ENCODE measurements at places on chromosomes 5 and 9. TPM values are rescaled to one million over a fixed set of nuclear protein-coding genes. Genes with fewer than 3 reads are reported as not detected.

DNA sequence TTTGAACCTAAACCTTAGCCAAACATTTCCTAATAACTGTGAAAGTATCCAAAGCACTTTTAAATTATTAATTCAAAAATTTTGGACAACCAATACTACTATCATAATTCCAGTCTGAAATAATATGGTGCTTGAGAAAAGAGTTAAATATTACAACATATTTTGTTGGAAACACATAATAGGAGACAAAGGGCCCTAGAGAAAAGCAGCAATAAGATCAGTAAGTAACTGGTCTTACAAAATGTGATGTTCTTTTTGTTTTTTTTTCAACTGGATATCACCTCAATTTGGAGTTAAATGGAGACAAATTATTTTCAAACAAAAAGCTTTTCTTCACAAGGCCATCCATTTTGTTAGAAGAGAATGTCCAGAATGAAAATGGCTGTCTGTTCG is 21.1 kb downstream of the SRFBP1 start:
- DNase-seq: no peak

DNA sequence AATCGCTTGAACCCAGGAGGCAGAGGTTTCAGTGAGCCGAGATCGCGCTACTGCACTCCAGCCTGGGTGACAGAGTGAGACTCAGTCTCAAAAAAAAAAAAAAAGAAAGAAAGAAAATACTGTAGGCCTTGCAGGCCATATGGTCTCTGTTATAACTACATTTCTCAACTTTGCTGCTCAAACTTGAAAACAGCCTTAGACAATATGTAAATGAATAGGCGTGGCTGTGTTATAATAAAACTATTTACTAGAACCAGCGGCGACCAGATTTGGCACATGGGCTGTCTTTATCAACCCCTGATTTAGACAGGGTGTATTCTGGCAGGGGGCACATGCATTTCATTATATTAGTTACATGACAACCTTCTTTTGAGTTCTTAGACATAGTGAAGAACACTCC is 130.0 kb downstream of the C9orf152 start:
- no peak for DNase-seq

DNA sequence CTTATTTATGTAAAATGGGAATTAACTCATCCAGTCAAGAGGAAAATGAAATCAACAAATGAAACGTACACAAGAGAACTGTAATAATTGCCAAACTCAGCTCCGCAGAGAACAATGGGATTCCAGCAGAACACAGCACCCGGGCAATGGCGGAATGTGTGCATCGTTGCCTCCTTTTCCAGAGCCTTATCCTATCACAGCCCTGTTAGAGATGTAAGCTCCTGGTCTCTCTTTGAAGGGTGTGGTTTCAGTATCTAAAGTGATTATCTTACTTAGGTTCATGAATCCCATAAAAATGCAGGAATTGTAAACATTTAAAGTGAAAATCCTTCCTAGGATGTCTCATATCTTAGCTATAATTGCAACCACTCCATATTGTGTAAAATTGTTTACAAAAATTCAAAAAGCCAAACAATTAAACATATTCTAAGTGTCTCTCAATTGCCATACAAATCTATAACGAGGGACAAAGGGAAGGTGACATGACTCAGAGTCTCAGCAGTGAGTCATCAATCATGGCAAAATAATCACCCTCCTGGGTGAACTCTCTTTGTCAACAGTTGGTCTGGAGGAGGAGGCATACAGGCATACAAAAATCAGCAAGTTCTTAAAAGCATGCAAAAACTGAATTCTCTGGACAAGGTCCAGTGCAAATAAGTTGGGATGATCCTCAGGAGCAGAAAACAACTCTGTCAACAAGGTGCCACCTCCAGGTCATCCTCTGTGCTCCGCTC is 22.6 kb downstream of the SEMA5A start:
- DNase-seq: peak; percentile 55

GRCh38 chr9:88011005-88011766 is 36.9 kb upstream of the CDK20 start:
- DNase-seq: peak; percentile 20

DNA sequence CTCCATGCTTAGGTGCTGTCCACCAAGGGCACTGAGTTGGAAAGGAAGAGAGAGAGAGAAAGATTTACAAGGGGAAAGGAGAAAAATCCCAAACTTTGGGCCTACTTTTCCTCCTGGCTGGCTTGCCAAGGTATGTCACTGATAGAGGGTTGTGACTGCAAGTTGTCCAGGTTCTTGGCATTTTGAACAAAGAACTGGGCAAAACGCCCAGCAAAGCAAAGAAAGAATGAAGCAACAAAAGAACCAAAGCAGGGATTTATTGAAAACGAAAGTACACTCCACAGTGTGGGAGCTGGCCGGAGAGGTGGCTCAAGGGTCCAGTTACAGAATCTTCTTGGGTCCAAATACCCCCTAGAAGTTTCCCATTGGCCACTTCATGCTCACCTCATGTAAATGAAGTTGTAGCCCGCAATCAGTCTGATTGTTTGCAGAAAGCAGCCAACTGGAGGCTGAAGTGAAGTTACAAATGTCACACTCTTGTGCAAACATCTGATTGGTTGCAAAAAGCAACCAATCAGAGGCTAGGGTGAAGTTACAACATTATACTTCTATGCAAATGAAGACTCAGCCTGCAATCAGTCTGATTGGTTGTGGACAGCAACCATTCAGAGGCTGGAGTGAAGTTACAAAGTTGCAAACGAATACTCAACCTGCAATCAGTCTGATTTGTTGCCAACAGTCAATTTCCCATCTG is 263.5 kb downstream of the YTHDC2 start:
- no peak for DNase-seq

- no peak for DNase-seq
These were observed 719.4 kb downstream of the SEMA5A start for GRCh38 chr5:8826508-8826907.

GRCh38 chr5:123452401-123452800 is 29.2 kb upstream of the CEP120 start:
- DNase-seq: no peak

The FAM78A gene
- 0.63 TPM for total RNA-seq

The CD14 gene
- total RNA-seq: 1.9 TPM

- no peak for DNase-seq
These were observed 4.9 kb upstream of the AKNA start for GRCh38 chr9:114392749-114393112.

- DNase-seq: no peak
These were observed 13.4 kb downstream of the CFAP95 start for GRCh38 chr9:69834056-69834455.

The IGIP gene
- total RNA-seq: 7.6 TPM

- peak; percentile 10 for DNase-seq
These were observed 37.3 kb upstream of the EGFL7 start for GRCh38 chr9:136625101-136626065.

GRCh38 chr5:124718380-124718789 is 28.1 kb downstream of the ZNF608 start:
- no peak for DNase-seq

DNA sequence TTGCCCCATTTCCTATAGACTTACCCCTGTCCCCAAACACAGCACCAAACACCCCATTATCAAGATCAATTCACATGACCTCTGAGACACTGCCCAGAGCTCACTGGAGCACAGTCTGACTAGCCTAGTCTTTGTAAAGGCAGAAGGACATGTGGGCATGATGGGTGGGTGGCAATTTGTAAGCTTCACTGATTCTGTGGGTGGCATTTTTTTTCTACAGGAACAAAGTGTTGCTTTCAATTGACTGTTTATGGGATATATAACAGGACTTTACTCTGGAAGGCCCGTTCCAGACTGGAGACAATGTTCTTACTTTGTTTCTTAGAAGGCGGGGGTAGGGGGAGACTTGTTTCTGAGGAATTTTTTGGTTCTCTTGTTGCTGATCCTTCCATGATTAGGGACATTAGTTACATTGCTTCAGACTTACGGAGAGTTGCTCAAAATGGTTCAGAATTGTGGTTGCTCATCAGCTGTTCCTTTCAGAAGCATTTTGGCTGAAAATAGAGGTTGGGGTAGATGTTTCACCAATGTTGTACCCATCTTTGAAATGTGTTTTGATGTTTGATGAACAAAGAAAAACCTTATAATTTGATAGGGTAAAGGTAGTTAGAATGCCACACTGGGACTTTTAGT is 20.2 kb downstream of the NNT start:
- no peak for DNase-seq

The PCDHB7 gene
- total RNA-seq: 0.51 TPM

- DNase-seq: peak; percentile 62
These were observed 25.9 kb upstream of the PTAR1 start for GRCh38 chr9:69785757-69786156.

DNA sequence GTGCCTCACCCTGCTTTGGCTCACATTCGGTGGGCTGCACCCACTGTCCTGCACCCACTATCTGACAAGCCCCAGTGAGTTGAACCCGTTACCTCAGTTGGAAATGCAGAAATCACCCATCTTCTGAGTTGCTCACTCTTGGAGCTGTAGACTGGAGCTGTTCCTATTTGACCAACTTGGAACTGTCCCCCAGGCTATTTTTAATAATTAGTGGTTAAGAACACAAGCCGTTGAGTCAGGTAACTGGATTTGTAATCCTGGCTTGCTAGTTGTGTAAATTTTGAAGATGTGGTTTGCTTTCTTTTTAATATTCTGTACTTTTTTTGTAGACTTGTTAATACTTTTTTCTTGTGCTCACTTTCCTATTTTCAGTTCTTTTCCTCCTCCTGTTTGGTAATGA is 81.2 kb downstream of the CNTLN start:
- peak; percentile 68 for DNase-seq

The SPAG8 gene
- 0.90 TPM for total RNA-seq

The BRINP1 gene
- total RNA-seq: not detected

GRCh38 chr5:75952963-75953362 is 130.2 kb upstream of the SV2C start:
- DNase-seq: no peak
